ENCODE measurements at places on chromosomes 4 and X. TPM values are rescaled to one million over a fixed set of nuclear protein-coding genes. Genes with fewer than 3 reads are reported as not detected.

- no peak for DNase-seq
Observed at GRCh38 chr4:128596853-128597252, 212.6 kb upstream of the JADE1 start.

- no peak for DNase-seq
Observed at GRCh38 chr4:114673306-114673705, 74.7 kb downstream of the UGT8 start.

DNA sequence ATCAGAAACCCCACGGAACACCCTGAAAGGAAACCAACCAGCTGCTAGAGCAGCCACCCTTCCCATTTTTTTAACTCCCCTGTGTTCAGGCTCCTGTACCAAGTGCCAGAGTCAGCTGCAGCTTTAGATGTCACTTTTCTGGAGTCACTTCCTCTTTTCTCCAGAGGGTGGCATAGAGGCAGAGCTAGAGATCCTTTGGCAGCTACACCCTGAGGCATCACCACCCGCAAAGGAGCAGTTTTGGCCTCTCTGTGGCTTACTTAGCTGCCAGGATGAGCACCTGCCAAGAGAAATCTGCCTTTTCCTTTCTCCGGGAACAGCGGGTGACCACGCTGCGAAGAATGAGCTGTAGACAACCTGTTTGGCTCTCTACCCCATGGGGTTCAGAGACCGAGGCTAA, 58.0 kb upstream of the CHRDL1 start:
- no peak for DNase-seq

- no peak for DNase-seq
Observed at GRCh38 chr4:4888695-4889094, 29.2 kb downstream of the MSX1 start.

DNA sequence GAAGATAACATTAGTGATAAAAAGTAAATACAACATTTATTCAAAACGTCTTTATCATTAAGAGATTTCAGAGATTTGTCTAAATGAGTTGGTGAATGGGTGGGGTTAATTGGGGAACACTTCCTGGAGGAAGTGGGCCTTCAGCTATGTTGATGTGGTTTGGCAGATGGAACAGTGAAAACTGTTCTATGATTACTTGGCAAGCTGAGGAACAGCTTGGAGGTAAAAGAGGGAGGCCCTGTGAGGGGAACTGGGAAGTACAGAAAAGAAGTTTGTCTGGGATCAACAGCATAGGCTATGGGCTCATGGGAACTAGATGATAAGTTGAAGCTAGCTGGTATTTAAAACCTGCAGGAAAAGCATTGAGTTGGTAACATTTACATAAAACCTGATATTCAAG, 26.0 kb downstream of the OCRL start:
- no peak for DNase-seq

GRCh38 chr4:140715119-140715518, 41.1 kb downstream of the TBC1D9 start:
- no peak for DNase-seq

GRCh38 chr4:147247579-147247978, 233.3 kb upstream of the EDNRA start:
- DNase-seq = no peak

The ADH1B gene
- total RNA-seq = 502 TPM

The CRMP1 gene
- total RNA-seq = 0.58 TPM

The BEX2 gene
- total RNA-seq = 2.3 TPM

The PABPC1L2A gene
- total RNA-seq = not detected
